Activated T-helper 1 cell treated with Interleukin-2 at 50 U/mL for 16 hours (primary cell): ENCODE measurements at places on chromosomes 16 and 17.

GRCh38 chr17:40916366-40916765, 21.1 kb downstream of the KRT23 start:
- no peak for DNase-seq

- DNase-seq, result no peak
Observed at GRCh38 chr17:41583137-41584127, 3.3 kb downstream of the KRT14 start.

- no peak for DNase-seq
Observed at GRCh38 chr17:2364763-2365116, 27.4 kb downstream of the SGSM2 start.

DNA sequence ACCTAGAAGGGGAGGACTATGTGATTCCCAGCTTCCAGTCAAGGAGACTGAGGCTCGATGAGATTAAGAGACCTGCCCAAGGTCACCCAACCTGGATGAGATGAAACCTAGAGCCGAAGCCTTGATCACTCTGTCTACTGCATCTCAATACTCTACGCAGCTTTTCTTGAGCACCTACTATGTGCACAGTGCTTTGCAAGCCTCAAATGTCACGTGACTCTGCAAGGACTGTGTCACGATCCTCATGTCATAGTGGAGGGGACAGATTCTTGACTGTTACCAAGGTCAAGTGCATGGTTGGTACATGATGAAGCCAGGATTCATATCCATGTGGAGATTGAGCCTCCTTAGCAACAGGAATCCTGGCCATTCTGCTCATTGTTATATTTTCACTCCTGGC, 14.7 kb downstream of the BCO1 start:
- no peak for DNase-seq

- no peak for DNase-seq
Observed at GRCh38 chr16:25689137-25689836, 2.5 kb upstream of the HS3ST4 start.

GRCh38 chr16:10652730-10653590, 41.8 kb downstream of the TEKT5 start:
- no peak for DNase-seq

GRCh38 chr16:17556276-17557052, 85.7 kb upstream of the XYLT1 start:
- DNase-seq, result no peak

DNA sequence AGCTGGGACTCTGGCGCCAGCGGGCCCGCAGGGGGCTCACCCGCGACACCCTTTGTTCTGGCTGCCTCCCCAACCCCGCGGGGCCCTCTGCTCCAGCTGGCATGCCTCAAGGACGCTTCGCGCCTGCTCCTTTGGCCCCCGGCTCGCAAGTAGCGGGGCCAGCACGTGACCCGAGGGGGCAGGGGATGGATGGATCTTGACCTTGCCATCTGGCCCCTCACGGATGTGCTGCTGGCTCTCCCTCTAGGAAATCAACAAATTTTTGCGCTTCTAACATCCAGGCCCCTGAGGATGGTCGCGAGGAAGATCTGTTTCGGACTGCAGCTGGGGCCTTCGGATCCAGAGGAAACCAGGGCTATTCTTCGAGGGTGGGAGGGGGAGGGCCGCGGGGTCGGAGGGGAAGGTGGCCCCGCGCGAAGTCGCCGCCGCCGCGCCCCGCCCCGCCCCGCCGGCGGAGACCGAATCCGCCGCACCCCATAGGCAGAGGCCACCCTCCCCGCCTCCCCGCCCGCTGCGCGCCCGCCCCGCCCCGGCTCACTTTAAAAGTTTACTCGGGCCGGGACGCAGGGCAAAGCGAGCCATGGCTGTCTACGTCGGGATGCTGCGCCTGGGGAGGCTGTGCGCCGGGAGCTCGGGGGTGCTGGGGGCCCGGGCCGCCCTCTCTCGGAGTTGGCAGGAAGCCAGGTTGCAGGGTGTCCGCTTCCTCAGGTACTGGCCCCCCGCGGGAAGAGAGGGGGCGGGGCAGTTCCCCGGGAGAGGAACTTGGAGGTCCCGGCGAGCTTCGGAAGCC, at the start of gene ACSF2:
ACSF2 (plus strand) TSS at position 537 of the 790 bp plus-strand sequence; CDS start at position 581, 44 bp downstream.
- peak; percentile 53 for DNase-seq

- no peak for DNase-seq
Observed at GRCh38 chr17:62696726-62697490, 69.4 kb downstream of the MRC2 start.

DNA sequence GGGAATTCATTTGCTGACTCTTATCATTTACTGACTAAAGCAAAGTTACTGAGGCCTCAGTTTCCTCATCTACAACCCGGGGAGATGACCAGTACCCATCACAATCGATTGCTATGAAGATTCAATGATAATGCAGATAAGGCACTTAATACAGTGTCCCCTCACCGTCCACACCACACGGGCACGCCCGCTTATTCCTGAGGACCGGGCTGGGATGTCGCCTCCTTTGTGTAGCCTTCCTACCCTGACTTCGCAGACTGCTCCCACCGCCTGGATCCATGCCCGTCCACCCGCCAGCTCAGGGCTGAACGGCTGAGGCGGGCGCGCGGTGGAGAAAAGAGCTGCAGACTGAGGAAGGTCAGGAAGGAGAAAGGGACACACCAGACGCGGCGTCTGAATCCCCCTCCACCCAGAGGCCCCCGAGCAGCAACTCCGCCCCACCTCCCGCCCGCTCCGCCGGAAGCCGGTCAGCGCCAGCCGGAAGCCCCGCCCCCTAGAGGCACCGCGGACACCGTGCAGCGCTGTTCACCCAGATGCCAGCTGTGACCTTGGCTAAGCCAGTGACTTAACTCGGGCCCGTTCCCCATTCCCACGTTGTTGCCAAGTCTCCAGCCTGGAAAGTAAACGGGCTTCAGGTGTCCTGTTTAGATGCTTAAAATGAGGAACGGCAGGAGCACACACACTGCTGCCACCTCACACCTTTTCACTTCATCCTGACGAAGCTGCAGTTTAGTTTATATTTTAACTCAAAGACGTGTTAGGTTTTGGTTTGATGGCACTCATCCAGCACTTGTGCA, at the start of gene KRABD2:
KRABD2 (minus strand) TSS at position 434 of the 797 bp plus-strand sequence.
- peak; percentile 85 for DNase-seq

DNA sequence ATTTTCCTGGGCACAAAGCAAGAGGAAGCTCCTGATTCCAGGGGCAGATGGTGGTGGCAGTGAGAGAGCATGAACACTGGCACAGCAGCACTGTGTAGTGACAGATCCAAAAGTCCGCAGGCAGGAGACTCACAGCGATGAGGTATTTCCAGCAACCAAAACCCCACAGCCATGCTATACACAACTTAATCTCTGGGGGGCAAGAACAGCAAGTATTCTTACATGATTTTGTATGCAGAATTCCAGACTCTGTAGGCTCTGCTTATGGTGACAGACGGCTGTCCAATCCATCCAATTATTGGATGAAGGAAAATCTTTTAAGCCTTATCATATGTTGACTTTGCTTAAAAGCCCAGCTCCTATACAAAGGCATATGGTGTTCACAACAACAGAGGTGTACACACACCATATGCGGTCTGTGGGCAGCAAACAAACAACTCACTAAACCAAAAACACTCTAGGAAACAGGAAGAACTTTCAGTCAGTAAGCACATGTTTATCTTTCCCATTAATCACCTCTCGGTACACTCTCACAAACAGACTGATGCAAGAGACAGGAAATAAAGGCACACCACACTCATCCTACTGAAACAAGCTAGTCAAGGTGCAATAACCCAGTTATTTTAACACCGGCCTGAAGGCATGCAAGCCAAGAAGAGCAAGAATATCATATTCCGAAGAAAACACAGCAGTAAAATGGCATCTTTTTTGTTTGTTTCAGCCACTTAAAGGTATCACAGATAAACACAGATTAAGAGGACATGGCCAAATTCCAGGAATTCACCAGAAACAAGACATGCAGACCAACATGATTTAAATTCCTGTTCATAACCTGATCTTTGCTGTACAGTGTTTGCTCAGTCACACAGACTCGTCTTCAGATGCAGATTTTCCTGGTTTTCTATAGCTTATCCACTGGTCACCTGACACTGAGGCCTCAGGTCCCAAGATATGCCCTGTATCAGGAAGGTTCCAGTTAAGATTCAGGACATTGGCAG, 47.8 kb downstream of the ERN1 start:
- no peak for DNase-seq

GRCh38 chr16:73058616-73059409, 10.9 kb upstream of the ZFHX3 start:
- no peak for DNase-seq

DNA sequence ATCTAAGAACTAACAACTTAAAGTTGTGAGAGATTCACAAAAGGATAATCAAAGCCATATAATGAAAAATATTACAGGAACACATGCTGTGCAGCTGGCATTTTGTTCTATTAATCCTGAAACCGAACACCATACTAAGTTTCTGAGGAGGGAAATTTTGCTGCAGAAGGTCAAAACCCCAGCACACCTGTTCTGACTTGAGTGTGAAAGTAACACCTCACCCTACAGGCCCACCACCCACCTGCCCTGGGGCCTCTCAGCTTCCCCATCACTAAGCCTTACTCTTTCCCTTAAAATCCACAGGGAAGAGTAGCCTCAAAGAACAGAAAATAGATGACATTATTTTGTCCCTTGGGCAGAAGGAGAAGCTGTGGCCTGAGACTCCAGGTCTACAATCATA, 44.8 kb downstream of the STAT5A start:
- DNase-seq, result no peak

DNA sequence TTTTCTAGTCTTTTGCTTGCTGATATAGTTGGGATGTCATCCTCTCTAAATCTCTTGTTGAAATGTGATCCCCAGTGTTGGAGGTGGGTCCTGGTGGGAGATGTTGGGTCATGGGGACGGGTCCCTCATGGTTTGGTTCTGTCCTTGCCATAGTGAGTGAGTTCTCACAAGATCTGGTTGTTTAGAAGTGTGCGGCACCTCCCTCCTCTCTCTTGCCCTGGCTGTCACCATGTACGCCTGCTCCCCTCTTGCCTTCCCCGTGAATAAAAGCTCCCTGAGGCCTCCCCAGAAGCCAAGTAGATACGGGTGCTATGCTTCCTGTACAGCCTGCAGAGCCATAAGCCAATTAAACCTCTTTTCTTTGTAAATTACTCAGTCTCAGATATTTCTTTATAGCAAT, 15.2 kb downstream of the IL4R start:
- DNase-seq, result no peak

- DNase-seq, result no peak
Observed at GRCh38 chr17:33968350-33969044, 286.6 kb upstream of the CCL2 start.

GRCh38 chr17:45313996-45314740, 2.7 kb downstream of the MAP3K14 start:
- no peak for DNase-seq

DNA sequence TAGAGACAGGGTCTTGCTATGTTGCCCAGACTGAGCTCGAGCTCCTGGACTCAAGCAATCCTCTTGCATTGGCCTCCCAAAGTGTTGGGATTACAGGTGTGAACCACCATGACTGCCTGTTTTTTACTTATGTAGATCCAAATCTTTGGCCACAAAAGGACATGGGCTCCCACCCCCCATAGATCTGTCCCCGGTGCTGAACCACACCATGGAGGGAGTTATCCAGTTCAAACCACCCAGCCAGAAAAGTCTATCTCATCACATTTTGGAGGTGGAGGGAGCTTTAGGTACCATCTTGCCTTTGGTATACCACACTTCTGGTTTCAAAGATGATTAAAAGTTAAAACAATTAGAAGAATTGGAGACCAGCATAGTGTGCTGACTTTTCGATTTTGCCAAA, 26.2 kb downstream of the SHISA9 start:
- DNase-seq, result no peak

- DNase-seq, result no peak
Observed at GRCh38 chr16:17335826-17336529, 134.8 kb downstream of the XYLT1 start.

- no peak for DNase-seq
Observed at GRCh38 chr16:318628-319027, 33.9 kb downstream of the AXIN1 start.

- no peak for DNase-seq
Observed at GRCh38 chr17:80025796-80026195, 9.9 kb downstream of the TBC1D16 start.

- no peak for DNase-seq
Observed at GRCh38 chr17:63476459-63476853, 405 bp upstream of the ACE start.

DNA sequence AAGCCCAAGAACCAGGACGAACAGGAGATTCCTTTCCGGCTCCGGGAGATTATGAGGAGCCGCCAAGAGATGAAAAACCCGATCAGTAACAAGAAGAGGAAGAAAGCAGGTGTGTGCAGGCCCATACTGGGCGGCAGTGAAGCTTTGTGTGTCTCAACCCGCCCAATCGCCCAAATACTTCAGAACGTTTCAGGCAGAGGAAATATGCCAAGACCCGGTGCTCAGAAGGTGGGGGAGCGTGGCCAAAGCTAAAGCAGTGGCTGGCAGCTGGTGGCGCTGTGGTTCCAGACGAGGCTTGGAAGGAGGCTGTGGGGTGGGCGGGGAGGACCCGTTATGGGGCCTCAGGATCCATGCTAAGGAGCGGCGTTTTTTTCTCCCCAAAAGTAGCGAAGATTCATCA, 1.2 kb downstream of the CCDC137 start:
- no peak for DNase-seq

DNA sequence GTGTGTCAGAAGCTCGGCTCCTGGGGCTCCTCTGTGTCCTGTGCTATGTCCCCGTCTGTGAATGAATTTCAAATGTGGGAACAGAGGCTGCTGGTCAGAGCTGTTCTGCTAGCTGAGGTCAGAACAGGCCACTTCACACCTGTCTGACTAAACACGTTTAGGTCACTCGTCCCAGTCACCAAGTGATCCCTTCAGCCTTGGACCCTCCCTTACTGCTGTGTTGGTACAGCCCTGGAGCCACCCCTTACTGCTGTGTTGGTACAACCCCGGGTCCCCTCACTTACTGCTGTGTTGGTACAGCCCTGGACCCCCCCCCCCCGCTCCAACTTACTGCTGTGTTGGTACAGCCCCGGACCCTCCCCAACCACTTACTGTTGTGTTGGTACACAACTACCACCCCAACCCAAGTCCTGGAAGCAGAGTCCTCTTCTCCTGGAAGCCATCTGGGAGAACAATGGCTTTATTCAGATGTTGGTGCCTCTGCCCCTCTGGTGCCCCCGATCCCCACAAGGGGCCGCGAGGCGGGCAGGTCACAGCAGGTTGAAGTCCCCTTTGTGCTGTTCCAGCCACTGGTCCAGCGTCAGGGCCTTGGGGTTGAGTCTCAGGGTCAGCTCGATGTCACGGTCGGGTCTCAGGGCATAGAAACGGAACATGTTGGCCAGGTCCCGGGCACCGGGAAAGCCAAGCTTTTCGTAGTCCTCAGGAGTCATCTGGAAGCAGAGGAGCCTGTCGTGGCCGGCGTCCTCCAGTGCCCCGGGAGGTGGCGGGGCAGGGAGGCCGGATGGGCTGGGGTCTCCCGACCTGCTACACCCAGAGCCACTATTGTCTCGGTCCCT, 13.0 kb downstream of the NMRAL1 start:
- no peak for DNase-seq
